WERI-Rb-1 (cell line): ENCODE measurements at places on chromosomes 6 and 20.

DNA sequence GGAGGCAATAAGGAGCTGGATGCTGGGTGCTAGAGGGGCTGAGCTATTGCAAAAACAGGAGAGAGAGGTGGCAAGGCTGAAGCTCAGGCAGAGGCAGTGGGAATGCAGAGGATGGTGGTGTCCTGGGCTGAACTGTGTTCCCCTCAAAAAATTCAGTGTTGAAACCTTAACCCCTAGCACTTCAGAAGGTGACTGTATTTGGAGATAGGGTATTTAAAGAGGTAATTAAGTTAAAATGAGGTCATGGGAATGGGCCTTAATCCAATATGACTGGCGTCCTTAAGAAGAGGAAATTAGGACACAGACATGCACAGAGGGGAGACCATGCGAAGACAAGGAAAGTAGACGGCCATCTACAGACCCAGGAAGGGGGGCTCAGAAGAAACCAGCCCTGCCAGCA lies 11.5 kb upstream of the MMP9 start:
- DNase-seq, result no peak

DNA sequence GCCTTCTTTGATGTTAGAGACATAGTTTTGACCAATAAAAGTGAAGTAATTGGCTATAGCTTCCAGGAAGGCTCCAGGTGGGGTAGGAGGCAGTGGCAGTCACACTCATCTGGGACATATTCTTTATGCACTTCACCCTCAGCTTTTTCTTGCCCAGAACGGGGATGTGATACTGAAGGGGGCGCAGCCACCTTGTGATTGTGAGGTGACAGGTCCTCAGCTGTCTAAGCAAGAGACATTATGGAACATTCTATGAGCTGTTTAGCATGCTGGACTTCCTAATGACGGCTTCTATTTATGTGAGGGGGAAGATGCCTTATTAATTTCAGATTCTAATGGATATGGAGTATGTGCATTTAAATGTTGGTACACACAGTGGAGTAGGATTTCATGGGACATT lies 151.3 kb upstream of the ZFP64 start:
- DNase-seq, result no peak

DNA sequence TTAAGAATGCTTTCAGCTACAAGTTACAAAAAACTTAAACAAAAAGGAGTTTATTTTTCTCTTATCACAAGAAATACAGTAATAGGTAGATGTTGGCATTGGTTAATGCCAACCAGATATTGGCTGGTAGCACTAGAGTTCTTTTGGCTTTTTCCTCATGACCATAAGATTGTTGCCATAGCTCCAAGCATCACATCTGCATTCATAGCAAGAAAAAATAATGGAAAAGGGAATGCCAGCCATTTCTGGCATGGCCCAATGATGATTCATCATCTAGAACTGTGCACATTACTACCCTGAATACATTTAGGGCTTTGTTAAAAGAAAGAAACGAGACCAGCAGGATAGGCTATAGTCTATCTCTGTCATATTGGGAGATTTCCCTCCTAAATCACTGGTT lies 20.8 kb upstream of the SIRT5 start:
- no peak for DNase-seq

- no peak for DNase-seq
Observed at GRCh38 chr6:170208182-170208601, 82.7 kb downstream of the DLL1 start.

DNA sequence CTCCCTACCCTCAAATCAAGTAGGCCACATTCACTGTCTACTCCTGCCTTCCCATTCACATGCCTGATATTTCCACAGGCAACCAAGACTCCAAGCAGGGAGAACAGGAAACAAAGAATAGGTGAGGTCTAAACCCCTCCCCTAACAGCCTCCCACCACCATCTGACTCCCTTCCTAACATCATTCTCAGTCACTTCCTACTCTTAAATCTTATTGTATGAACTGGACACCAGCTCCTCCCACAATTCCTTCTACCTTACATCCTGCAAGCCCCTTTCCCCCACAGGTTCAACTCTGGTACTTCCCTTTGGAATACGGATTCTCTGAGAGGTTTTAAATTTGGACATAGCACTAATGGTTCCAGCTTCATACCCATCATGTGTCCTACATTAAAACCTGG lies 944 bp upstream of the C6orf136 start:
- DNase-seq, result no peak

GRCh38 chr6:61538801-61539200 lies 747.2 kb downstream of the KHDRBS2 start:
- no peak for DNase-seq

GRCh38 chr6:167679122-167679736 lies 147.5 kb upstream of the AFDN start:
- DNase-seq, result no peak

DNA sequence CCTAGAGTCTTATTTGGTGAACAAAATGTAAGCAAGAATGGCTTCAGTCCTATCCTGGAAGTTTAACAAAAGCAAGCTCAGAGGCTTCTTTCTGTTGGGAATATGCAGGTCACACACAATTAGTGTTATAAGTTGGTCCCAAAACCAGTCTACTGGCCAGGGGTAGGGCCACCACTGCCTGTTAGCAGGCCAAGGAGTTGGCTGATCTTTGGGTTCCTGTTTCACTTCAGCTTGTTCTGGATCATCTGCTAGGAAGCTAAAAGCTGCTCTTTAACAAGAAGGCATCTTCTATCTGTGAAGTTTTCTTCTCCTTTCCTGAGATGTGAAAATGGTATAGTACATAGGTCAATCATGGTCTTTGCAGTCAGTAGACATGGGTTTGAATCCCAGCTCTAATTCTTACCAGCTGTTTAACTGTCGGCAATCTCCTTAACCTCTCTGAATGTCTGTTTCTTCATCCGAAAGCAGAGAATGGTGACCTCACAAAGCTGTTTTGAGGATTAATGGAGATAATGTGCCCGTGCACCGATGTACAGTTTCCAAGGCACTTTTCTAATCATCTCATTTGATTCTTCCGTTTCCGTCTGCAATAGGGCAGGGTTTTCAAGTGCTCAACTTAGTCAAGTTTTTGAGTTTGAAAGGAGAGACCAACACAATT lies 271.2 kb upstream of the TAB2 start:
- DNase-seq, result no peak

- no peak for DNase-seq
Observed at GRCh38 chr20:20363434-20363798, 4.5 kb upstream of the INSM1 start.

- no peak for DNase-seq
Observed at GRCh38 chr6:85620308-85620707, 22.4 kb downstream of the SYNCRIP start.

DNA sequence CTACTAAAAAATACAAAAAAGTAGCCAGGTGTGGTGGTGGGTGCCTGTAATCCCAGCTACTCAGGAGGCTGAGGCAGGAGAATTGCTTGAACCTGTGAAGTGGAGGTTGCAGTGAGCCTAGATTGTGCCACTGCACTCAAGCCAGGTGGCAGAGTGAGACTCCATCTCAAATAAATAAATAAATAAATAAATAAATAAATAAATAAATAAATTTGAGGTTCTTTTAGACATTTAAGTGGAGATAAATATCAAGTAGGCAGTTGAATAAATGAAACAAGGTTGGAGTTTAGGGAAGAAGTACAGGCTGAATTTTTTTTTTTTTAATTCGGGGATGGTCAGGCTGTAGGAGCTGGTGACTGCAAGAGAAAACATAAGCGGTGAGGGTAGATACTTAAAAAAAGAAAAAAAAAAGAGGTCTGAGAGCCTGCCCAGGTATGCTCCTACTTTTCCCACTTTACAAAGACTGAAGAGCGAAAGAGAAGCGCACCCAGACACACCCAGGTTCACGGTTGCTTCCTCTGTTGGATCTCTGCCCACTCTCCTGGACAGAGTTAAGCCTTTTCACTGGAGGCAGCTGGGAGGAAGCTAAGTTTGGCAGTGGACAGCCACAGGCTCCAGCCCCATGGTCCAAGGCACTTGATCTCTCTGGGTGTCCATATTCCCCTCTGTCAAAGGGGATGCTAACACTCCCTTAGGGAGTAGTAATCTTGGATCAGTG lies 100.9 kb upstream of the PRDM1 start:
- no peak for DNase-seq
